HFF-Myc (cell line): ENCODE measurements at places on chromosomes 3 and 15.

- no peak for DNase-seq
These were observed 20.0 kb downstream of the SLC35G2 start for GRCh38 chr3:136838641-136839555.

GRCh38 chr15:39878406-39878785, 41.7 kb downstream of the GPR176 start:
- DNase-seq, result no peak

GRCh38 chr3:41652931-41653330, 309.0 kb downstream of the ULK4 start:
- DNase-seq, result no peak

DNA sequence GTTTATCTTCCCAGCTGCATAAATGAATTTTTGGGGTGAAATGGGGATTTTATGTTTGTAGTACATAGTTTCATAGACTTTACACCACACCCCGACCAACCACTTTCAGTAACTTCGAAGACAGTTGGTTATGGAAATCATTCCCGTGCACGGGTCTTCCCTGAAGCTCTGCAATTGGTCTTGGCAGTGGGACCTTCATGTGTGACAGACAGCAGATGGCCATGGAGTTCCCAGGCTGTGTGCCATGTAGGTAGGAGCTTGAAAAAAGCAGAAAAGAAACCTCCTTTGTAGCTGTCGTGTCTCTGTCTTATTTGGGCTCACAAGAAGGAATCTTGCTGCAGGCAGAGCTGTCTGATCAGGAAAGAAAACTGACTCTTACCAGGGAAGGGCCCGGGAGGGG, 25.9 kb downstream of the EXOG start:
- DNase-seq, result no peak

- DNase-seq, result no peak
These were observed 1.3 kb downstream of the CLPX start for GRCh38 chr15:65183865-65184159.

DNA sequence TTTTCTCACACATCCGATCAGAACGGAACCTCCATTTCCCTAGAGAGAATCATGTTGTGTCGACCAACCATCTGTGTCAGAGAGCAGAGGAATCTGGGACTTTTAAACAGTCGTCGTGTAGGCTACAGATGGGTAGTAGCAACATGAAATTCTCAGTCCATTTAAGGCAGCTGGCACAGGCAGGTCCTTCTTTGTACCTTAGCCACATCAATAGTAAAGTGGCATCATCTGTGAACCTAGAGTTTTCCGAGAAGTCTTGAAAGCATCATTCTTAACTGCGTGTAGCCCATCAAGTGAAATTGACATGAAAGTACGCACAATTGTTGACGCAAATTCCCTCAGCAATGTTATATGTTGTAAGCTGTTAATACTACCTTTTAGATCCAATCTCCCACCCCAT, 114.5 kb upstream of the GRM7 start:
- DNase-seq, result no peak

DNA sequence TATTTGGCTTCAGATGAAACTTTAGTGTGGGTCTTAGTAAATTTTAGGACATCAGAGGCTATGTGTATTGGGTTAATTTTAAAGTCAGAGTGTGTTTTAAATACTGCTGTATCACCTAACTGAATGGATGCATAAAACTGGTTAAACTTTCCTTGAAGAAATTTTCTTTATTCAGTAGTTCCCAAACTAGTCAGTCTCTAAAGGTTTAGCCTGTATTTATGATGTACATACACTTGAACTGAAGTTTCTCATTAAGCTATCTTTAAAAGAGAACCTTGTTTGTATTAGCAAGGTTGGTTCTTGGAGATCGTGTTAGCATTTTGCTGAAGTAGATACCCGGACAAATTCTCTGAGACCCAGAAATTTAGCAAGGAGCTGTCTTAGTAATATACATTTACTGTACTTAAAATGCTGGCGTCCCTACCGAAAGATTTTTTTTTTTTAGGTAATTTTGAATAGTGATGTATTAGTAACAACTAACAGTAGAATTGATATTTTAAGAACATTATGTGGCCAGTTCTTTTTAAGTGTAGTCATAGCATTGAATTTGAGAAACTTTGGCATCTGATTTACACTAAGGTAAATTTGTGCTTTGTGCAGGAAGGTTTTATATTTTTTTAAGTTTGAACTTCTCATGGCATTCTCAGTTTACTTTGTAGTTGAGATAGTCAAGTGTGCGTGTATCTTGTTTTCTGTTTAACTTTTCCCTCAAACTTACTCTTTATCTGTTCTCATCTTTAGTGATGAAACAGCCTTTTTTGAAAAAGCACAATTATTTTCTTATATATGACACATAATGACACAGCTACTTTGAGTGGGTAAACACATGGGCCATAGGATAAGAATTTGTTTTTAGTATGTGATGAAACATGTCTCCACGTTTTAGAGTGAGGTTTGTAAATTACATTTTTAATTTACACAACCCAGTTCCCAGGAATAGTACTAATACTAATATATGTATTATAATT, 2.9 kb downstream of the DIPK2A start:
- no peak for DNase-seq

- no peak for DNase-seq
These were observed 83.9 kb upstream of the MYO5C start for GRCh38 chr15:52379395-52380106.

DNA sequence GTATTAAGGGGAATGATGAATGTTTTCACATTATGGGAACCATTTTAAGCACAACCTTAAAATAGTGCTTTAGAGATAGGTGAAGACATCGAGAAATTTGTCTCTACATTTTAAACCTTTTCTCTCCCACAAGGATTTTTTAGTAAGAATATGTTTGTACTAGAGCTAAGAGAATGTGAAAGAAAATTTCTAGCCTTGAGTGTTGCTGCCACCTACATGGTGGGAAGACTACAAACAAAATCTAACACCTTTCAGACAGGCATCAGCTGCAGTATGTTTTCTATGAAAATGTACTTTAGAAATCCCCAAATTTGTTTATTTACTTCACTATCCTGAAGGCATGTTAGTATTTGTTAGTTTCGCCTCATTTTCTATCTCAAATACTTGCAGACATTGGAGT, 247.4 kb downstream of the WDR72 start:
- no peak for DNase-seq

- no peak for DNase-seq
These were observed 16.4 kb upstream of the CFAP100 start for GRCh38 chr3:126378341-126378751.

DNA sequence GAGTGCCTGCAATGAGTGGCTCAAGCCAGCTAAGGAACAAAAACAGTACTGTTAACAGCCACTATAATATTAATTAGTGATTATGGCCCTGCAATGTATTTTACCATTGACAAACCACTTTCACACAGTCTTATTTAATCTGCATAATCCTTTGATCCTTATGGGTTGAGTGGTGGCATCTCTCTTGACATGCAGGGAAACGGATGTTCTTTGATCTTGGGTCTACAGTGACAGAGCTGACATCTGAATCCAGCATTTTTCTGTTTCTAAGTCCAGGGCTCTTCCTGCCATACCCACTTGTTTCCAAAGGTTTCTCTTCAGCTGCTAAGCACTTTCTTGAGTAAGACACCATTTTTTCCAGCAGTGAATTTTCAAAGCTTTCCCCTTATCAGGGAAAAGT, 277.7 kb upstream of the ROPN1 start:
- DNase-seq, result no peak

DNA sequence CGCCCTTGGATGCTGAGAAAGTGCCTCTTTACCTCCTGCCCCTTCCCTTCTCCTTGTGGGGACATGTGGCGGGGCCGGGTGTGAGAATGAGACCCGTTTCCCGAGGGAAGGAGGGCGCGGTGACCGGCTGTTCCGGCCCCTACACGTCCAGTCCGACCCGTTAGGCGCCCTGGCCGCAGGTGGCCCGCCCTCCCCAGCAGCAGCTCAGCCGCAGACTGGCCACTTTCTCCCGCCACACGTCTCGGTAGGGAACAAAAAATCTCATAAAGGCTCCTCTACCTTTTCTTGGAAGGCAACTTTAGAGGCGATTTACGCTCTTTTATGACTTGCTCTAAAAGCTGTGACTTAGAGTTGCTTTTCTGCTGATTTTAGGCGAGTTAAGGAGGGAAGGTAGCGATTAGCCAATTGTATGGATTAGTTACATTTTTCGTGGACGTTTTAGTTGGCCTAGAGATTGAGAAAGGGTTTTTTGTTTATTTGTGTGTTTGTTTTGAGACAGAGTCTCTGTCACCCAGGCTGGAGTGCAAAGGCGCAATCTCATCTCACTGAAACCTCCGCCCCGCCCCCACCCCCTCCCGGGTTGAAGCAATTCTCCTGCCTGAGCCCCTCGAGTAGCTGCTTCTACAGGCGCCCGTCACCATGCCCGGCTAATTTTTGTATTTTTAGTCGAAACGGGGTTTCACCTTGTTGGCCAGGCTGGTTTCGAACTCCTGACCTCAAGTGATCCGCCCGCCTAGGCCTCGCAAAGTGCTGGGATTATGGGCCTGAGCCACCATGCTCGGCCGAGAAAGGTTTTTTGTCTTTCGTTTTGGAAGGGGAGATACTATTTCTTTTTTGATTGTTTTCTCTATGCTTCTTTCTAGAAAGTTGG, 8.3 kb upstream of the PGPEP1L start:
- no peak for DNase-seq

DNA sequence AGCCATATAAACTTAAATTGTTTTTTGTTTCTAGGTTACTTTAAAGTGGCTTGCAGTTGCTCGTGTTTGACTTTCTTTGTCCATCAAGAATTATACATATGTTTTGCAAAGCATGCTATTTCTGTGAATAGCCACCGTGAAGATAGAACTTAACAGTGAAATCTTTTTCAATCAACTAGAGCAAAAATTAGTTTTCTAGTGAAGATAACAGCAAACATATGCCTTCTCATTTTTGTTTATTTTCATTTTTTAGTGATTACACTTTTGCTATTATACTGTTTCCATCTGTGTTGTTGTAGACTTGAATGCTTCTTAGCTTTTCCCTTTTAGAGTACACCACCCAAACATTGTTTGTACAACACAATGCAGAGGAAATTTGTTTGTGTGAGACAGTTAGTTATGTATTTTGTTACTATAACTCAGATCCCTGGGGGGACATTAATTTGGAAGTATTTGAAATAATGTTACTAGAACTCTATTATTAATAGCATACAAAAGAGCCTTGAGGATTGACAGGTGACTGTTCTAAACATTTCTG, 62.8 kb downstream of the CRYBG3 start:
- no peak for DNase-seq

DNA sequence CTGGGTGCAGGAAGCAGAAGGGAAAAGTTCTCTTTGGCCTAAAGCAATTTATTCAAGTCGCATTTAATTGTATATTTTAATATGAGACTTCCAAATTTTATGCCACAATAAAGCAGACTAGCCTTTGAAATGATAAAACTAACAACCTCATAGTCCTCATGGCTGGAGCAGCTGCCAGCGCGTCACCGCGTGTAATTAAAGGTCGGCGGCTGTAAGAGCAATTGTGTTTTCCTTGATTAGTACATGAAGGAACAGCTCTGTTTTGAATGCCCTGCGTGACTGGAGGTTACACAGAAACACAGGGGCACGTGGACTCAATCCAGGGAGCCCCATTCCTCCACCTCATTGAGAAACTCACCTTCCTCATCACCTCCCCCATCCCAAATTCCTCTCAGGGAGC, 10.1 kb upstream of the LRRC15 start:
- no peak for DNase-seq

DNA sequence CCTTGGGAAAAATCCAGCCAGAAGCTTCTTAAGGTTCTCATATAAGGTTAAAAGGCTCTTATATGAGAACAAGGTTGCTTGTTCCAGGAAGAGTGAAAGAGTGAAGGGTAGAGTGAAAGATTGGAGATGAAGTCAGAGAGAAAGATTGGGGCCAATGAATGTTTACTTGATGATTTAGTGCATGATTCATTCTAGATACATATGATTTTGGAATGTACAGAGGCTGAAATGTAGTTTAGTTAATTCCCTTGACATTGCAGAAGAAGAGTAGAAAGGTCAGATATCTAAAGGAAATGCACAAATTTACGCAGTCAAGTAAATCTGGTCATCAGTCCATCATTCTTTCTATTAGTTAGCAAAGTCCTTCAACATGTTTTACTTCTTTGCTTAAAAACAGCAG, 619.8 kb upstream of the ZNF717 start:
- no peak for DNase-seq

DNA sequence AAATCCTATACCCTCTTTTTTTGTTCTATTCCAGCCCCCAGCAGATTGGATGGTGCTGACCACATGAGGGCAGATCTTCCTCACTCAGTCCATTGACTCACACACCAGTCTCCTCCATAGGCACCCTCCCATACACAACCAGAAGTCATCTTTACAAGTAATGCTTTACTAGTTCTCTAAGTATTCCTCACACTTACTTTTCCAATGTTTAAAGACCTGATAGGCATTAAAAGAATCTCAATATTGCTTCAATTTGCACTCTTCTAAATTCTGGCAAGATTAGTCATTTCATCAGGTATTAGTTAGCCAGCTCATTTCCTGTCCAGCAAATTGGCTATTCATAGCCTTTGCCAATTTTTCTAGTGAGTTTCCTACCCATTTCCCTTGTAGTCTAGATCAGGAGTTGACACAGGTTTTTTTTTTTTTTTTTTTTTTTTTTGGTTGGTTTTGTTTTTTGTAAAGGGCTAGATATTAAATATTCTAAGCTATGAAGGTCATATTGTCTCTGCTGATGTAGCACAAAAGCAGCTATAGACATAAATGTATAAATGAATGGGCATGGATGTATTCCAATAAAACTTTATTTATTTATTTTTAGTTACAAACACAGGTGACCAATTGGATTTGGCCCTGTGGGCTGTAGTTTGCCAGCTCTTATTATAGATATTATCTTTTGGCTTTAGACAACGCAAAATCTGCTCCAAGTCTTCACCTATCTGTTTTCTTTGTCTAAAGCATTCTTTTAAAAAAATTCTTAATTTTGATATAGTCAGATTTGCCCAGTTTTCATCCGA, 76.1 kb downstream of the ABHD5 start:
- no peak for DNase-seq

DNA sequence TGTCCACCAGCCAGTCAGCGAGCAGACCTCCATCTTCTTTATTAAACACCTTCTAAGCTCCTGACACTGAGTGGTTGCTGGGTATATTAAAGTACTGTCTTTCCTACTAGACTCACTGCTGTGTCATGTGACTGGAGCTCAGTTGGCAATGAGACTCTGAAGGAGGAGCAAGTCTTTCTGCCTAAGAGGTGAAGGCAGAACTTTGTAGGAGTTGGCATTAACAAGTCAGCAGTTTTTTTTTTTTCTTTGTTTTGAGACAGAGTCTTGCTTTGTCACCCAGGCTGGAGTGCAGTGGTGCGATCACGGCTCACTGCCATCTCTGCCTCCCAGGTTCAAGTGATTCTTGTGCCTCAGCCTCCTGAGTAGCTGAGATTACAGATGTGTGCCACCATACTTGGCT, 62.2 kb downstream of the ABHD5 start:
- no peak for DNase-seq

DNA sequence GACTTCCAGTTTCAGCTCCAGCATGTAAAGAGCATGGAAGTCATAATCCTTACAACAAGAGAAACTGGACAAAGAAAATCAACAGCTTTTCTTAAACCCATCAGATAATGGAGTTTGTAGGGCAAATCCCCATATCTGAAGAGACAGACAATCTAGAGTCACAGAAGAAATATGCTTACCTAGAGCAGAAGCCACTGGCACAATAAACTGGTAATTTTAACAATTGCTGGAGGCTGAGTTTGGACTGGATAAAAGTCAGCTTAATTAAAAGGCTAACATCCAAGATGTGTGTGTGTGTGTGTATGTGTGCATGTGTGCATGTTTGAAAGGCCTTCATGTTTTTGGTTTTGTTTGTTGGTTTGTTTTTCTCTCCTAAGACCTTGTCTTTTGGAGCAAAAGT, 50.6 kb downstream of the TM4SF18 start:
- DNase-seq, result no peak
